ENCODE measurements at places on chromosomes 4 and X.

DNA sequence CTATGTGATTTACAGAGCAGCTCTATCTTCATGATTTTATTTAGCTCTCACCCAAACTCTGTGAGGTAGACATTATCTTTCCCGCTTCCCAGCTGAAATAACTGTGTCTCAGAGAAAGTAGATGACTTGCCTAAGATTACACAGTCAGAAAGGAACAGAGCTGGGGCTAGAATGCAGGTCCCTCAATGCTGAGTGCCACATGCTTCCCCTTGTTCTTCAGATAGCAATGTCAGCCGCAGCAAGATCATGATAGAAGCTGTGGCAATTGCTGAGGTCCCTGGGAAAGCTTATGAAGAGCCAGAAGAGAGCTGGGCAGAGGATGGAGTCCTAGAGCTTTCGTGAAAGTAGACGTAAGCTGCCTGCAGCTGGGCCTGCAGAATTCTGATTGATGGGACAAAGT is 11.1 kb upstream of the GABRE start:
- DNase-seq: no peak

- peak; percentile 58 for DNase-seq
These were observed 309.9 kb downstream of the ARAP2 start for GRCh38 chr4:35934320-35934981.

DNA sequence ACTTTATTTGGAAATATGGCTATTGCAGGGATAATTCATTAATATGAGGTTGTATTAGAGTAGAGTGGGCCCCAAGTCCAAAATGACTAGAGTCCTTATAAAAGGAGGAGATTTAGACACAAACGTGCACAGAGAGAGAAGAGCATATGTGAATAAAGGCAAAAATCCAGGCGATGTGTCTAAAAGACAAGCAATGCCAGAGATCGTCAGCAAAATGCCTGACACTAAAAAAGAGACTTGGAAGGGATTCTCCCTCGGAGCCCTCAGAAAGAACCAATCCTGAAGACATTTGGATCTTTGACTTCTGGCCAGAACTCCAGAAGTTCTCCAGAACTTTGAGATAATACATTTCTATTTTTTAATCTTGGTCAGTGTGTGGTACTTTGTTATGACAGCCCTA is 472.1 kb downstream of the NLGN4X start:
- no peak for DNase-seq

DNA sequence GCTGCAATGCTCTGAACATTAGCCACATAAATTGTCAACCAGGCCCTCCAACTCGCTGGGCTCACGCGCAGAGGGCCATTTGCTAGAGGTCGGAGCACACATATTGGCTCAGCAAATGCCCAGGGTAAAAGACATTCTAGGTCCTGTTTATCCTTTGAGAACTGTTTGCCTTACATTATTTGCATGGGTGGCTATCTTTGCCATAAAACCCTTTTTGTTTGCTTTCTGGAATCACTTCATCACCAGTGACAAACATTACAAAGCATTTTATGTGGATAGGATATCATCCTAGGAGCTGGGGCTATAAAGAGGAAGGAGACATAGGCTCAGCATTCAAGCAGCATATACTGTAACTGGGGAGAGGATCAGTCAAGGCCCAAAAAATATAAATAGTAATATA is 149.2 kb upstream of the RAI2 start:
- DNase-seq: no peak

DNA sequence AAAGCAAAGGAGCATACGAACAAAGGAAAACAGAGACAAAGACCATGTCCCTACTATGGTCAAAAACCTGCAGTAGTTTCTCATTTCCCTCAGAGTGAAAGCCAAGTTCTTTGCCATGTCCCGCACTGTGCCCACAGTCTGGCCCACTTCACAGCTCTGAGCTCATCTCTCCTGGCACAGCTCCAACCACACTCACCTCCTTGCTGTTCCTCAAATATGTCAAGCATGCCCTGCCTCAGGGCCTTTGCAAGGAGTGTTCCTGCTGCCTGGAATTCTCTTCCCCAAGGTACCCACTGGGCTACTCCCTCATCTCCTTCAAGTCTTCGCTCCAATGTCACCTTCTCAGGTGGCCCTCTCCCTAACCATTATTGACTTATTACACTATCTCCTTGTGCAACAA is 72.1 kb downstream of the COX18 start:
- DNase-seq: peak; percentile 7

GRCh38 chrX:100913111-100913510 is 15.6 kb downstream of the XKRX start:
- no peak for DNase-seq

GRCh38 chr4:88422403-88422802 is 34.5 kb upstream of the HERC5 start:
- DNase-seq: no peak

DNA sequence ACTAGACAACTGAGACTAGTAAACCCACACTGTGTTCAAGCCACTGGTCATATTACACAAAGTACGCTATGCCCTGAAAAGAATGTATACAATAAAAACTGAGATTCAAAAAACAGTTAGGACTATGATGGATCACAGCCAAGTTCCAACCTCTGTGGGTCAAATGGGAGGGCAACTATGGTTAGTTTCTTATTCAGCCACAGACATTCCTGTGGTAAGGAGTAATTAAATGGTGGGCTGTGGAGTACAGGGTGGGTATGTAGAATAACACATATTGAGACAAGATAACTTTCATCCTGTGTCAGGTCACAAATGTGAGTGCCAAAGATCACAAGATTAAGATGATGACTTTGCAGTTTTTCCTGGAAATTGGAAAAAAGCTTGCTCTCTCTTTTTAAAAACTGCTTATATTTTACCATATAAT is 167.2 kb downstream of the NPNT start:
- DNase-seq: peak; percentile 4

DNA sequence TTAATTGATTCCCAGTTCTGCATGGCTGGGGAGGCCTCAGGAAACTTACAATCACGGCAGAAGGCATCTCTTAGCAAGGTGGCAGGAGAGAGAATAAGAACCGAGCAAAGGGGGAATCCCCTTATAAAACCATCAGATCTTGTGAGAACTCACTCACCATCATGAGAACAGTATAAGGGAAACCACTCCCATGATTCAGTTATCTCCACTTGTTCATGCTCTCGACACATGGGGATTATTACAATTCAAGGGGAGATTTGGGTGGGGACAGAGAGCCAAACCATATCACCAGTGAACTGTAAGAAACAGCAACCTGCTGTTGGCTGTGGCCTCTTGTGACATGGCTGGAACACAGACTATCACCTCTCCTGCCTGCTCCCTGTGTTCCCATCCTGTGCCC is 7.1 kb upstream of the CYTL1 start:
- no peak for DNase-seq

DNA sequence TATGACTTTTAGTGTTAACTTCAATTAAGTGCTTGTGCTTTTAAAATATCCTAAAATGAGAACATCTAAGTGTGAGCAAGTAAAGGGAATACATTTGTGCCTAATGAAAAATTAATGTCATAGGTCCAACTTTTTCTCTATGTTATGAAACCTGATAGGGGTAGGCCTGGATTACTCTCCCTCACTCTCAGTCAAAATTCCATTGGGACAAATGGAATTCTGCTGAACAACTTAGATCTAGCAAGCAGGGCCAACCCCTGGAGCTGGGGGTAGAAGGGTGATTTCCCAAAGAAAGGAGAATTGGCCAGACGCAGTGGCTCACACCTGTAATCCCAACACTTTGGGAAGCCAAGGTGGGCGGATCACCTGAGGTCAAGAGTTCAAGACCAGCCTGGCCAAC is 67.4 kb downstream of the EDNRA start:
- no peak for DNase-seq

DNA sequence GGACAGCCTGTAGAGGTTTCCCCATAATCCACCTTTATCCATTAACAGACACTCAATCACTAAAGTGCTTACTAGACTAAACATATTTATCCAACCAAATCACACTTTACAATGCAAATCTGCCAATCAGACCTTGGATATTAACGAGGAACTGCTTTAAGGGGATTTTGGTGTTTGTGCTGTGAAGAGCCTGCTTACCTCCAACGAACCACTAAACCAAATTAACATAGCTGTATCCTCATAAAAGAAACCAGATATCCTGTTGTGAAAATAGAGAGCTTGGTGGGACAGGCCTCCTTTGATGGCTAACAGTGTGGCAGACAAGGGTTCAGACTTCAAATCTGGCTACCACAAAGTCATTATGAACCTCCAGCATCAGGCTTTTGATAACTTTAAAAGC is 252.6 kb upstream of the HAND2 start:
- no peak for DNase-seq

DNA sequence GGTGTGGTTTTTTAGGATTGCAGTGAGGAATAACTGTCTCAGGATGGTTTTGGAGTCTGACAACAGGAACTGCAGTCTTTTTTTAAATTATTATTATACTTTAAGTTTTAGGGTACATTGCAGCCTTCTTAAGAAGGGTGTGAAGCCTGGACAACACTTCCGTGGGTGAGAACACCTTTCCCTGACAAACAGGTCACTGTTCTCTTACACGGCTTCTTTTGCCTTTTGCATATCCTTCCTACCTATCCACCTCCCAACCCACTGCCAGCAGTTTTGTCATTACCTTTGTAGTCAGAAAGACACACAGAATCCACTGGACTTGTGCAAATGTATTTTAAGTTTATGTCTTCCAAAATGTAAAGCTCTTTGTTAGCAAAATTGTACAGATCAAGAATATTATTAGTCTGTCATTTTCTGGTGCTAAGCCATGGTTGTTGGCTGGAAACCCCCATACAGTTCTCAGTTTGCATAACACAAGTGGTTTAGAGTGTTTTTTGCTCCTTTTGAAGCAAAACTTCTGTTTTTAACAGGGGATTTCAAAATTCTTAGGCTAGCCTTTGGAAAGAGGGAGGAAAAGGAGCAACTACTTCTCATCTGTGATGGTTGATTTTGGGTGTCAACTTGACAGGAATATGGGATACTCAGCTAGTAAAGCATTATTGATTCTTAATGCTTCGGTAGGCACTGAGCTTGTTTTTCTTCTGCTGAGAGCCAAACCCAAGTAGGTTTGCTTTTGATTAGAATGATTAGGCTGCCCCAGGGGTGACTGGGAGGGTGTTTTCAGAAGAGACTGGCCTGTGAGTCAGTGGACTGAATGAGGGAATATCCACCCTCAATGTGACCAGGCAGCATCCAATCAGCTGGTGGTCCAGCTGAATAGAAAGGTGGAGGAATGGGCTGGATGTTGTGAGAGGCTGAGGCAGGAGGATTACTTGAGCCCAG is 29.4 kb upstream of the KLHL2 start:
- no peak for DNase-seq

DNA sequence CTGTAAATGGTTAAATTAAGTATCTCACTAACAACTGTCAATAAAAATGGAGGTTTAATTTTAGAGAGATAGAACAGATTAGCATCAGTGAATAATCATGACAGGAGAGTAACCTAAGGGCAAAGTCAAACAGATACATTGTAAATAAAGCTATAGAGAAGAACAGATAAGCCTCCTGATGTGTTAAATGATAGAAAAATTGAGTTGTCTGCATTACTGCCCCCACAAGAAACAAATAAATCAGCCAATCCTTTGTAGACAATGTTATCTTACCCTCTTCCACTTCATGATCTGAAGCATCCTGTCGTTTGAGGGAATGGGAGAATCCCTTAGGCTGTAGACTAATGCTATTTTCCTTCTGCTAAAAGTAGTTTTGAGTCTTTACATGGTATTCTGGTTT is 147.8 kb downstream of the PCDH18 start:
- DNase-seq: no peak

DNA sequence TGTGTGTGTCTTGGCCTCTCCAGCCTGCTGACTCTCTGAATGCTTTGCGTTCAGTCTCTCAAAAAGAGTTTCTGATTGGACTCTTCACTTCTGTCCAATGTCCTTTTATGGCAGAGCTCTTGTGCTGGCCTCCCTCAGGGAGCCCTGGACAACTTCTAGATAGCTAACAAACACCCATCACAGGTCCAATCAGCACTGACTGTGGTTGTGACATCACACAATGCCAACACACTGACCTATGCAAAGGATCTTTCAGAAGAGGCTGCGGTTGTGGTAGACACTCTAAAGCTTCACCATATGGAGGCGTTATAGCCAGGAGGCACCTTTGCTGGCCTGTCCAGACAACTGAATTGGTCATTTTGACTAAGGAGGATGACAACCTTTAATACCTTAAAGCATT is 53.8 kb upstream of the LSM6 start:
- DNase-seq: no peak

DNA sequence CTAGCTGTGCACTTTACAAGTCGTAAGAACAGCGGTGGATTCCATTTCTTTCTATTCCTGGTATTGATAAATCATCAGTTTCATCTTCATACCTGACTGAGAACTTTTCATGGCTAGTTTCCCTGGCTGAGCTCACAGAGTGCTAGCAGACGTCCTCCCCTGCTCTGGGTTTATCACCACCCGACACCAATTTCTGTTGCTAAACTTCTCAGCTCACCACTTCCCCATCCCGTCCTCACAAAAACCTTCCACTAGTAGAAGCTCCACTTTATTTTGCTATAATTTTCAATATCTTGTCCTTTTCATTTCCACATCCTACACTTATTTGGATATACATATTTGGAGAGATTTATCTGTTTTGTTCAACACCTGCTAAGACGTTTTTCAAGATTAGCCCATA is 869.4 kb upstream of the FRG1 start:
- DNase-seq: no peak

All from hematopoietic multipotent progenitor cell treated with erythropoietin and hydrocortisone succinate and interleukin-3 and kit ligand, for 4 days (in vitro differentiated cells).